ENCODE measurements at places on chromosomes 1 and 21. TPM values are rescaled to one million over a fixed set of nuclear protein-coding genes. Genes with fewer than 3 reads are reported as not detected.

- H3K27ac ChIP-seq = no peak overlapping the region
- H3K4me3 ChIP-seq = no peak overlapping the region
- DNase-seq = no peak
- no peaks in the 10 kb centered on the region for H3K27me3 ChIP-seq
These were observed 259.9 kb downstream of the HHIPL2 start for GRCh38 chr1:222288053-222288452.

DNA sequence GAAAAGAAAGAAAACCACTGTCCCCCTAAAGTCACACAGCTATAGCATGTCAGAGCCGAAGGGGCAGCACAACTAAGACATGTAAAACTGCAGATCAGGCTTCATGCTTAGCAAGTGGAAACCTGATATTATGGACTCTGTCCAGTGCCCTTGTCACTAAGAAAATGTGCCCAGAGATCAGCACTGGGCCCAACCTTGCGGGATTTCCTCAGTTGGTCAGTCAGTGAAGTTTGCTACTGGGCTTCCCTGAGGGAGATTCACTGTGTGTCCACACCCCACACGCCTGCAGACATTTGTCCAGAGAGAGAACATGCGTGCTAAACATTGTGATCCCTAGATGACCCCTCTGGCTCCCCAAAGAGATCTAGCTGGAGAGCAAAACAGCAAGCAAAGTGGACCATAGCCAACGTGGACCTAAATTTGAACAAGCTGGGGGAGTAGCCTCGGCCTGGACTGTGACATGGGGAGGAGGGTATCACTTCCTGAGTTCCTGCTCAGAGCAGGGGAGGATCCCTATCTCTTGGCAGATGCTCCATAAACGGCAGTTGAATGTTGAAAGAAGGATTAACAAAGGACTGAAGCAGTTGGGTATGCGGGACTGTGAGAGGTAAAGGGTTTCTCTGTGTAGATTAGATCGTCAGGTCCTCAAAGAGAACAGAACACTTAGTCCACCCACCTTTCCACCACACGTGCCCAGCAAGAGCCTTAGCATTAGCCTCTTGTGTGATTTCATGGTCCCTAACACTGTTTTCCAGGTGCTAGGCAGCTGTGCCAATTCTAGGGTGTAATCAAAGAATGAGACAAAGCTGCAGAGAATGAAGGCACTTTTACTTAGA is 53.6 kb downstream of the GLUL start:
- H3K36me3 ChIP-seq = no peaks in the 10 kb centered on the region
- no peak overlapping the region for H3K4me3 ChIP-seq
- H3K27ac ChIP-seq = no peak overlapping the region
- H3K27me3 ChIP-seq = peaks cover 2% of the 10 kb centered on the region
- DNase-seq = no peak

DNA sequence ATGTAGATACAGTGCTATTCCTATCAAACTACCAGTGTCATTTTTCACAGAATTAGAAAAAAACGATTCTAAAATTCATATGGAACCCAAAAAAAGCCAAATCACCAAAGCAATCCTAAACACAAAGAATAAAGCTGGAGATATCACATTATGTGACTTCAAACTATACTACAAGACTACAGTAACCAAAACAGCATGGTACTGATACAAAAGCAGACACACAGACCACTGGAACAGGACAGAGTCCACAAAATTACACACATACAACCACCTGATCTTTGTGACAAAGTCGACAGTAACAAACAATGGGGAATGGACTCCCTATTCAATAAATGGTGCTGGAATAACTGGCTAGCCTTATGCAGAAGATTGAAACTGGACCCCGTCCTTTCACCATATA is 71.4 kb upstream of the ZNF326 start:
- no peak overlapping the region for H3K27ac ChIP-seq
- H3K27me3 ChIP-seq = no peaks in the 10 kb centered on the region
- no peak for DNase-seq
- H3K4me3 ChIP-seq = no peak overlapping the region

DNA sequence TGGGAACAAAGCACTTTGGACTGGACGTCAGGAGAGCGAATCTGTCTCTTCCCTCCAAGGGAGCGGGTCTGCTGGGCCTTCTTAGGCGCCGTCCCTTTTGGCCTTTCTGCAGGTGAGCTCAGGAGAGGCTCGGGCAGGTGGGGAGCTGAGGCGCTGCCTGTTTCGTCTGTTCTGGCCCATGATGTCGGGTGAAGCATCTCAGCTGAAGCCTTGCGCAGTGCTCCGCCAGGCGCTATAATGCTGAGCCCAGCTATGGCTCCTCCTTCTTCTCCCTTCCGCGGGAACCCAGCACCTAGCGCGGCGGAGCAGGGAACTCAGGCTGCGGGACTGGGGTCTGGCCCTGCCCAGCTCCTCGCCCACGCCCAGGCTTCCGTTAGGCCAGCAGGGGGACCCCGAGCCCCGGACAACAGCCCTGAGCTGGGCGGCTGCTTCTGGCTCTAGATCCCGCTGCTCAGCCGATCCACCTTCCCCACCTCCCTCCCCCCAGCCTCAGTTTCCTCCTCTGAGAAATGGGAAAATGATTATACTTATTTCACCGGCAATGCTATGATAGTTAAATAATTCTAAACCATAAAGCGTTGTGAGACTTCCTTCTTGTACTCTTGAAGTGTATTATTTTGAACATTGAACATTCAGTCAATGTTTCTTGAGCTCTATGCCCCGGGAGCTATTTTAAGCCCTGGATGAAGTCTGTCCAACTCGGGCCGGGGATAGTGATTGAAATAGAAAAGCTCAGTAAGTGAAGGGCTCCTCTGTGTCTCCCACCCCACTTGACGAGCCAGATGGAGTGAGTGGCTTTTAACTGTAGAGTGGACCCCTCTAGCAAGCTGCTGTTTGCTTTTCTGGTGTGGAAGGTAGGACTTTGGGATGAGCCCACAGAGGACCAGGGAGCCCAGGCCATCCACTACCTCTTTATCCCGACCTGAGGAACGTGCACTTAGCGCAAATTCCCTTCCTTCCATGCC is 9.6 kb upstream of the ADORA1 start:
- no peak overlapping the region for H3K27ac ChIP-seq
- no peak overlapping the region for H3K4me3 ChIP-seq
- no peaks in the 10 kb centered on the region for H3K36me3 ChIP-seq

GRCh38 chr1:201585901-201586300 is 47.0 kb downstream of the NAV1 start:
- H3K27me3 ChIP-seq = no peaks in the 10 kb centered on the region
- no peak overlapping the region for H3K4me3 ChIP-seq
- H3K4me1 ChIP-seq = no peaks in the 10 kb centered on the region
- no peaks in the 10 kb centered on the region for H3K36me3 ChIP-seq
- no peak for DNase-seq

Gene PEA15
- polyA plus RNA-seq = 3.9 TPM

- peaks cover 10% of the 10 kb centered on the region for H3K36me3 ChIP-seq
- no peaks in the 10 kb centered on the region for H3K27me3 ChIP-seq
- no peak overlapping the region for H3K27ac ChIP-seq
- H3K4me1 ChIP-seq = peaks cover 3% of the 10 kb centered on the region
- DNase-seq = no peak
These were observed 35.5 kb upstream of the ZNF362 start for GRCh38 chr1:33220676-33221384.

- peaks cover 22% of the 10 kb centered on the region for H3K4me1 ChIP-seq
- peaks cover 15% of the 10 kb centered on the region for H3K27me3 ChIP-seq
- DNase-seq = no peak
These were observed 8.9 kb upstream of the TADA1 start for GRCh38 chr1:166884971-166885370.

DNA sequence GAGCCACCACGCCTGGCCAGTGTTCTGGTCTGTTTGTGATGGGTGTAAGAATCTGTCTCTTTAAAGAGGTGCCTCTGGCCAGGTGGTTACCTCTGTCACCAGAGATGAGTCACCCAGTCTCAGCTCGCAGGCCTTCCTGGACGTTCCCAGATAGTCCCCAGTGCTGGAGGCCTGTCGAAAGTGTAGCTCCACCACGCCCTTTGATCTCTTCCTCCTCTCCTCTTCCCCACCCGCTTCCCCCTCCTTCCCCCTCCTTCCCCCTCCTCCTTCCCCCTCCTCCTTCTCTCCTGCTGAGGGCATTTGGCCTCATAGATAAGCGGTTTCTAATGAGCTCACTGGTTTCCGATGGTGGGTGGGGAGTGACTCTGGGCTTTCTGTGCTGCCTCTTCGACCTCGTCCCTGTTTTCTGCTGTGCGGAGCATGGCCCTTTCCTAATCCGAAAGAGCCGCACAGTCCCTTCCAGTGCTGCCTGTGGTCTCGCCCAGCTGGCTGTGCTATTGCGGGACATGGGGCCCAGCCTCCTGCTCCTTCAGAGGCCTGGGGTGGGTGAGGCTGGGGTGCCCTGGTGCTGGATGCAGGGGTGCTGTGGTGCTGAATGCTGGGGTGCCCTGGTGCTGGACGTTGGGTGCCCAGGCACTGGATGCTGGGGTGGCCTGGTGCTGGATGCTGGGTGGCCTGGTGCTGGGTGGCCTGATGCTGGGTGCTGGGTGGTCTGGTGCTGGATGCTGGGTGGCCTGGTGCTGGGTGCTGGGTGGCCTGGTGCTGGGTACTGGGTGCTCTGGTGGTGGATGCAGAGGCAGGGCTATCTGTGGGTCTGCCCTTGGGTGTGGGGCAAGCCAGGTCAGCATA is 19.2 kb downstream of the AGPAT3 start:
- no peaks in the 10 kb centered on the region for H3K27me3 ChIP-seq
- peaks cover 30% of the 10 kb centered on the region for H3K36me3 ChIP-seq
- peak overlapping the region; percentile 53 for H3K27ac ChIP-seq
- H3K4me3 ChIP-seq = peak overlapping the region; percentile 57
- peaks cover 51% of the 10 kb centered on the region for H3K4me1 ChIP-seq
- no peak for DNase-seq

GRCh38 chr1:67338642-67339041 is 31.0 kb downstream of the IL12RB2 start:
- H3K4me3 ChIP-seq = no peak overlapping the region
- H3K27ac ChIP-seq = no peak overlapping the region
- H3K36me3 ChIP-seq = no peaks in the 10 kb centered on the region
- H3K4me1 ChIP-seq = peaks cover 71% of the 10 kb centered on the region
- H3K27me3 ChIP-seq = no peaks in the 10 kb centered on the region
- DNase-seq = no peak

Data from naive thymus-derived CD8-positive, alpha-beta T cell (primary cell).